Trophoblast cell (in vitro differentiated cells and primary cell): ENCODE measurements at places on chromosomes 4 and X.

DNA sequence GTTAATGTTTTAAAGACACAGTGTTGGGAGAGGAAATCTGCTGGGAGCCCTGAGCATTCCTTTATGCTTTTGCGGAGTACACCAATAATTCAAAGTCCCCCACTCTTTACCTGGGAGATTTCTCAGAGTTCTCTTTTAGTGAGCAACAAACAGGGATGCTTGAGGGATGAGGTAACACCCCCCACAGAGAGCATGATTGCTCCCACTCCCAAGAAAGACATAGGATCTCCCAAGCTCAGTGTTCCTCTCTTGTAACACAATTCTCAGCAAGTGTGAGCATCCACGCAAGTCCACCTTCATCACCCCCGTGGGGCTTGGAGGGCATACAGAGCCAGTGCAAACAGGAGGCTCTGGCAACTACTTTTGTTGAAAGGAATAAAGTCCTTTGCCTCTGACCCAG lies 36.1 kb downstream of the GSPT2 start:
- H3K27me3 ChIP-seq, result no peaks in the 10 kb centered on the region
- H3K27ac ChIP-seq, result no peak overlapping the region
- H3K4me1 ChIP-seq, result no peaks in the 10 kb centered on the region
- H3K4me3 ChIP-seq, result no peak overlapping the region
- H3K36me3 ChIP-seq, result no peaks in the 10 kb centered on the region
- no peak for DNase-seq

GRCh38 chrX:136659174-136659573 lies 11.2 kb downstream of the CD40LG start:
- DNase-seq, result no peak
- H3K4me3 ChIP-seq, result no peak overlapping the region
- H3K36me3 ChIP-seq, result no peaks in the 10 kb centered on the region
- H3K4me1 ChIP-seq, result no peaks in the 10 kb centered on the region

GRCh38 chr4:69823481-69824186 lies 36.3 kb downstream of the SULT1E1 start:
- no peaks in the 10 kb centered on the region for H3K36me3 ChIP-seq
- no peak overlapping the region for H3K27ac ChIP-seq
- no peaks in the 10 kb centered on the region for H3K4me1 ChIP-seq
- H3K4me3 ChIP-seq, result no peak overlapping the region
- no peak for DNase-seq
- no peaks in the 10 kb centered on the region for H3K27me3 ChIP-seq

DNA sequence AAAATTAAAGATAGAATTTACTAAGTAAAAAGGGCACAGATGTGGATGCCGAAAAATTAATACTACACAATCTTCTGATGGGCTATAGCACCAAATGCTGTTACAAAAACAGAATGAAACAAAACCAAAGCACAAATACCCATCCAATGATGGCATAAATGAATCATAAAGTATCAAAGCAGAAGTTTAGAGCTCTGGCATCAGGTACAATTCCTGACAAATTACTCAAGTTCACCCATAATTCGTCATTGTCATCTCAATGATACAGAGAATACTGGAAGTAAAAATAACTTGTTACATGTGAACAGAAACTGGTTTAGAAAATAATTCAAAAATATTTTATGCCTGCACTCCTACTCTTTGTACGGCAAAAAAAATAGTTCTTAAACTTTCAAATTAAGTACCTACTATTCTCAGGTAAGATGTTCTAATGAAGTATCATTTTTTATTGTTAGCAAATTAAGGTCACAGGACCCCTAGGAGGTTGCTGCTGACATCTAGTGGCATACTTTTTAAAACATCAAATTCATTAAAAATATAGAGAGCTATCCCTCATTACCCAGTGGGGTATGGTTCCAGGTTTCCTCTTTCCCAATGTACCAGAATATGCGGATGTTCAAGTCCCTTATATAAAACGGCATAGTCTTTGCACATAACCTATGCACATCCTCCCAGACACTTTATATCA lies 126.1 kb downstream of the INPP4B start:
- DNase-seq, result no peak
- H3K27ac ChIP-seq, result no peak overlapping the region
- H3K27me3 ChIP-seq, result no peaks in the 10 kb centered on the region

DNA sequence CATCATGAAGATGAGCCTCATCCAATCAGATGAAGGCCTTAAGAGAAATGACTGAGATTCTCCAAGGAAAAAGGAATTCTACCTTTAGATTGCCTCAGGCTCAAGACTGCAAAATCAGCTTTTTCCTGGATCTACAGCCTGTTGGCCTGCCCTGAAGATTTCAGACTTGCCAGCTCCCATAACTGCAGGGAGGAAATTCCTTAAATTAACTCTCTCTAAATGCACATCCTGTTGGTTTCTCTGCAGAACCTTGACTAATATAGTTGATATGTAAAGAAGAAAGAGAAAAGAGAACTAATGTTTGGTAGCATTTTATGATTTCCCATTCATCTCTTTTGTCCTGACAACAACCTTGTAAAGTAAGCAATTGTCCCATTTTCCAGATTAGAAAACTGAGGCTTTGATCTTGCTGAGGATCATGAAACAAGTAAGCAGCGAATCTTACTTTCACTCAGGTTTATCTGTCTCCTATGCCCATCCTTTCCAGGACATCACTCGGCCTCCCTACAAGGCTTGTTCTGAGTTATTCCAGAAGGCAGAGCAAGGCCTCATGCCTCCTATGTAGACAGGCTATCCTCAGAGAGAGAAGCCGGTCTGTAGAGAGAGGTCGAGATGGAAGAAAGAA lies 115.0 kb upstream of the LDB2 start:
- H3K4me3 ChIP-seq, result no peak overlapping the region
- H3K27me3 ChIP-seq, result no peaks in the 10 kb centered on the region
- no peak overlapping the region for H3K27ac ChIP-seq
- H3K36me3 ChIP-seq, result no peaks in the 10 kb centered on the region

GRCh38 chrX:30935985-30936384 lies 46.9 kb upstream of the TAB3 start:
- DNase-seq, result peak; percentile 63
- no peaks in the 10 kb centered on the region for H3K36me3 ChIP-seq
- H3K27ac ChIP-seq, result no peak overlapping the region

GRCh38 chr4:158051401-158052235 lies 121.2 kb downstream of the GASK1B start:
- DNase-seq, result no peak
- H3K4me1 ChIP-seq, result peaks cover 2% of the 10 kb centered on the region
- no peak overlapping the region for H3K27ac ChIP-seq

DNA sequence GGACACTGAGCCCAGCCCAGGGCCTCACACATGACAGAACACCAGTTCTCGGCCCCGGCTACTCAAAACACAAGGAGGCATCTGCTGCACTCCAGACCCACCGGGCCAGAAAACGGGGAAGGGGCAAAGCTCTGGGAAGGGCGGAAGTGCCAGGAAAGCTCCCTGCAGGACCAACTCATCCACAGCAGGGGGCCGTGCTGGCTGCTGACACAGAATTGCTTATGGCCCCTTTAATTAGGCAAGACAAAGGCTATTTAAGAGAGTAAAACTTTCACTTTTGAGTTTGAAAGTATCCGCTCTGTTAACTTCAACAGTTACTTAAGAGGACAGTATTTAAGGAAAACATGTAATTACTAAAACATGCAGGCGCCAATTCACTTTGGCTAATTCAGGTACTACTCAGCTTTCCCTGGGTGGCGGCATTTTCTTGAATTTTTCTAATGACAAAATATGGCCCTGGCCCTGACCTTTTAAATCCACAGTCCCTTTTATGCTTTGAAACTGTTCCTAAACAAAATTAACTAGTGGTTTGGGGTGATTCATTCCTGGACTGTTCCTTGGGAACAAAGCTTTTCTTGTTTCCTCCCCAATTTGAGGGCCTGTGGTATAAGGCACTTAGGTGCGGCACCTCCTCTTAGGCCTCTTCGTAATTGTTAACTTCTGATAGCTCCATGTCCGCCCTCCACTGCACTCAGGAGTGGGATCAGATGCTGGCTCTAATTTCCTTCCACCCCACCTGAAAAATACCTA lies 40.4 kb downstream of the NSG1 start:
- H3K27me3 ChIP-seq, result no peaks in the 10 kb centered on the region
- H3K4me1 ChIP-seq, result peaks cover 2% of the 10 kb centered on the region
- DNase-seq, result no peak
- H3K27ac ChIP-seq, result no peak overlapping the region

DNA sequence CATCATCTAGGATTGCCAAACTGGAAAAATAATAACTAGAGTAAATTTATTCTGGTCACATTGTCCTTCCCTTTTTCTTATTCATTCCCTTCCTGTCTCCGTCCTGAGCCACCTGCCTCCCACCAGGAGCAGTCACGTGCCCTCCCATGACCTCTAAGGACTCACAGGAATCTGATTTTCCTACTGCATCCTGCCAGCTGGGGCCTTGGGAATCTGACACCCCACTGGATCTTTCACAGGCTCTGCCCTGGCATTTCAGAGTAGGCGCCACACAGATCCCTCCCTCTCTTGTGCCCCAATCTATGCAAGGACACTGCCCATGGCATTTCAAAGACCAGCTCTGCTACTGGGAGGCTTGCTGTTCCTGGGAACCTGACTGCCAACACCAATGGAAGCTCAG lies 520.5 kb downstream of the PPARGC1A start:
- no peak for DNase-seq
- no peaks in the 10 kb centered on the region for H3K4me1 ChIP-seq
- no peaks in the 10 kb centered on the region for H3K27me3 ChIP-seq
- no peak overlapping the region for H3K27ac ChIP-seq
- H3K36me3 ChIP-seq, result no peaks in the 10 kb centered on the region
- no peak overlapping the region for H3K4me3 ChIP-seq

GRCh38 chr4:83417566-83417965 lies 38.1 kb downstream of the HELQ start:
- no peaks in the 10 kb centered on the region for H3K27me3 ChIP-seq
- H3K4me3 ChIP-seq, result no peak overlapping the region
- H3K27ac ChIP-seq, result peak overlapping the region; percentile 62
- DNase-seq, result peak; percentile 30

GRCh38 chrX:257681-258289 lies 23.4 kb upstream of the PLCXD1 start:
- H3K4me3 ChIP-seq, result no peak overlapping the region
- DNase-seq, result no peak
- peaks cover 14% of the 10 kb centered on the region for H3K4me1 ChIP-seq
- H3K36me3 ChIP-seq, result no peaks in the 10 kb centered on the region
- no peaks in the 10 kb centered on the region for H3K27me3 ChIP-seq

GRCh38 chr4:84433633-84434222 lies 65.4 kb downstream of the NKX6-1 start:
- DNase-seq, result no peak
- no peaks in the 10 kb centered on the region for H3K4me1 ChIP-seq
- no peaks in the 10 kb centered on the region for H3K27me3 ChIP-seq

- peaks cover 36% of the 10 kb centered on the region for H3K36me3 ChIP-seq
- H3K27me3 ChIP-seq, result no peaks in the 10 kb centered on the region
- peak overlapping the region; percentile 79 for H3K4me3 ChIP-seq
- peak; percentile 46 for DNase-seq
Observed at GRCh38 chrX:51893931-51894696, 691 bp downstream of the MAGED1 start.

- DNase-seq, result no peak
- H3K36me3 ChIP-seq, result no peaks in the 10 kb centered on the region
- H3K4me3 ChIP-seq, result no peak overlapping the region
- H3K4me1 ChIP-seq, result no peaks in the 10 kb centered on the region
- no peak overlapping the region for H3K27ac ChIP-seq
- H3K27me3 ChIP-seq, result no peaks in the 10 kb centered on the region
Observed at GRCh38 chrX:12443534-12444098, 305.3 kb downstream of the FRMPD4 start.

- H3K27me3 ChIP-seq, result no peaks in the 10 kb centered on the region
- H3K4me3 ChIP-seq, result no peak overlapping the region
- peaks cover 6% of the 10 kb centered on the region for H3K4me1 ChIP-seq
Observed at GRCh38 chr4:54199919-54200318, 29.2 kb upstream of the PDGFRA start.

GRCh38 chr4:2322841-2323240 lies 60.9 kb upstream of the MXD4 start:
- no peak for DNase-seq
- H3K4me1 ChIP-seq, result no peaks in the 10 kb centered on the region
- H3K27me3 ChIP-seq, result no peaks in the 10 kb centered on the region
- H3K36me3 ChIP-seq, result no peaks in the 10 kb centered on the region
- H3K27ac ChIP-seq, result no peak overlapping the region

GRCh38 chr4:101621120-101621519 lies 169.4 kb upstream of the BANK1 start:
- H3K4me3 ChIP-seq, result no peak overlapping the region
- no peaks in the 10 kb centered on the region for H3K27me3 ChIP-seq
- no peak overlapping the region for H3K27ac ChIP-seq
- DNase-seq, result no peak
- H3K36me3 ChIP-seq, result no peaks in the 10 kb centered on the region

DNA sequence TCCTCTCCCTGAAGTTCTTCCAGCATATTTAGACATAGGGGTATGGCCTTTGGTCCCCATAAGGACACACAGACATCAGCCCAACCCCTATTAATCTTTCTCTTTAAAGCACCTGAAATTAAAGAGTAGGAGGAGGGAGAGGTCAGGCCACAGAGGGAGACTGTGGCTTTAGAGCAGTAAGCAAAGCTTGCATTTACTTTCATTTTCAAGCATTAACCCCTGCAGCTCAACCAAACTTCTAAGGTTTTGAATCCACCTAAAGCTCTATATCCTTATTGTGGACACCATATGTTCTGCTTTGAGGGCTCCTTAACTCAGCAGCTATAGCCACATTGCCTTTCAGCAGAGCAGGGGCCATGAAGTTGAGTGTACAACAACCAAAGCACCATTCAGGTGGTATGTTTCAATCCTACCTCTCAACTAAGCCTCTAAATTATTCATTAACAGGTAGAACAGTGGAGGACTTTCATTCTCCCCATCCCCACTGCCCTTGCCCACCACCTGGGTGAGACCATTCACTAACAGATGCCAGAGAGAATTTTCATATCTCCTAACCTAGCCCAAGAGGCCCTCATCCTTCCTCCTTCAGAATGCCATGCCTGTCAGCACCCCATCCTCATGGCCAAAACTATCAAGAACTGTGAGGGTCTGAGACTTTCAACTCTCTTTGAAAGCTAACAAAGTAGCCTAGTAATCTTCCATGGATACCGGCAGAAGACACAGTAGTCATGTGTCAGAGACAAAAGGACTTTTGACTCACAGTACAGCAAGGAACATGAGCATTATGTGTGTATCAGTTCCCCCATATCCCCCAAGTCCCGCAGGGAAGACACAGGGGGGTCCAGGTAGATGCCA lies 20.8 kb downstream of the LIN54 start:
- H3K36me3 ChIP-seq, result no peaks in the 10 kb centered on the region
- no peak overlapping the region for H3K4me3 ChIP-seq
- no peak overlapping the region for H3K27ac ChIP-seq
- DNase-seq, result no peak
- H3K4me1 ChIP-seq, result no peaks in the 10 kb centered on the region

DNA sequence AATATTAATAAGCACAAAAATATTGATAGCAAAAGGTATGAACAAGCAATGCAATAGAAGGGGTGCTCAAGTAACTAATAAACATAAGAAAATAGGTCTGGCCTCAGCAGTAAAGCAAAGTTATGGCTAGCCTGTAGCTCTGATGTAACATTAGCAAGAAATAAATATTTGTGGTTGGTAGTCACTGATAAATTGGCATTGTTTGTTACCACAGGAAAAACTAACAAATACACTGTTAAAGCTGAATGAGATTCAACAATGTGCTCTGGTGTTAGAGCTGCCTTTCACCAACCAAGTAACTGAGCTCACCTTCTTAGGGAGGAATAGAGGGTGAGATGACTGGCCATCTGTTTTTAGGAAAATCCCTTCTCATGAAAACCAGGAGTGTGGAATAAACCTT lies 71.4 kb downstream of the AREG start:
- H3K4me3 ChIP-seq, result no peak overlapping the region
- no peaks in the 10 kb centered on the region for H3K36me3 ChIP-seq
- DNase-seq, result no peak

GRCh38 chr4:8610858-8611616 lies 18.5 kb downstream of the CPZ start:
- H3K36me3 ChIP-seq, result peaks cover 73% of the 10 kb centered on the region
- H3K4me1 ChIP-seq, result peaks cover 13% of the 10 kb centered on the region
- no peak overlapping the region for H3K4me3 ChIP-seq
- H3K27ac ChIP-seq, result no peak overlapping the region
- no peaks in the 10 kb centered on the region for H3K27me3 ChIP-seq
